ENCODE measurements at places on chromosomes 2 and 18. TPM values are rescaled to one million over a fixed set of nuclear protein-coding genes. Genes with fewer than 3 reads are reported as not detected.

- DNase-seq: no peak
These were observed 25.6 kb downstream of the SERTAD2 start for GRCh38 chr2:64627860-64628841.

DNA sequence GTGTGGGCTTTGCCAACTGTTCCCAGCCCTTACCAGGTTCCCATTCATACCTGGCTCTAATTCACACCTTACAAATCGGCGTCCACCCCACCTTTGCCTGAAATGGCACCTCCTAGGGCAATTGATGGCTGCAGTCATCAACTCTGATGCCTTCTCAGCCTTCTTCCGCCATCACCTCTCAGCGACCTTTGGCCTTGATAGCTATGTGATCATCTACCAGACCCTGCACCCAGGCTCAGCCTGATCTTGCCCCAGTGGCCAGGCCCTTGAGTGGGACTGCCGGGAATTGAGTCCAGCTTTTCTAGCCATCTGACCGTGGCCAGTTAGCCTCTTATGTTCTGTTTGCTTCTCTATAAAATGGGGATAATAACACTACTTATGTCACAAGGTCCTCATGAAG lies 32.5 kb downstream of the PSD4 start:
- DNase-seq: peak; percentile 34

DNA sequence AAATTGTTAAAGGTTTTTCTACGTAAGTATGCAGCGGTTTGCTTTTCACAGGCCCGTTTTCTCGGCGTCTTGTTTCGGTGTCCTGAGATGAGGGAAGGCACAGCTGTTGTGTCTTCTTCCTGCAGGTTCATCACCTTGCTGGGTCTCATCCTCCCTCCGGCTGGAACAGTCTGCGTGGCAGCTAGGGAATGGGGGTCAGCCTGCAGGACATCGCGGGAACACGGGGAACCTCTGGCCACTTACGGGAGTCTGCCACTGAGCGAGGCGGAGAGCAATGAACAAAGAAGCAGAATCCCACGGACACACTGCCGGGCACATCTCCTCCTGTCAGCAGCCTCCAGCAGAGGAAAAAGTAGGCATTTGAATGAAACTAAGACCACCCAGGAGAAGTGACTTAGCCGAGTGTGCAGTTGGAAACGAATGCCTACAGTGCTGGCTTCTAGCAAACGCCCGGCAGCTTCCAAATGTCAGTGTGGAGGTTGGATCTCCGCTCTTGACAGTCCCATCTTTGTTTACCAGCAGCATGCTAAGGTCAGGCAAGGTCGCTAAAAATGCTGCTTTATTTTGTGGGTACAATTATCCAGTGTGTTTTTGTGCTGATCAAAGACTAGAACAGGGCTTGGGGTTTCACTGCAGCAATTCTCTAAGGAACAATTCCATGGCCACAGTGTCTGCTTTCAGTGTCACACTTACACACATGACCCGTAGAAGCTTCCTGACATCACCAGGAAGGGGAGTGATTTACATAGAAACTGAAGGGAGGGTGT lies 109.8 kb upstream of the SEC11C start:
- DNase-seq: no peak

The RAB12 gene
- total RNA-seq: 51.6 TPM

The DQX1 gene
- not detected for total RNA-seq

- no peak for DNase-seq
These were observed 87.1 kb downstream of the LAMA3 start for GRCh38 chr18:23776306-23776705.

The TRABD2A gene
- 3.5 TPM for total RNA-seq

DNA sequence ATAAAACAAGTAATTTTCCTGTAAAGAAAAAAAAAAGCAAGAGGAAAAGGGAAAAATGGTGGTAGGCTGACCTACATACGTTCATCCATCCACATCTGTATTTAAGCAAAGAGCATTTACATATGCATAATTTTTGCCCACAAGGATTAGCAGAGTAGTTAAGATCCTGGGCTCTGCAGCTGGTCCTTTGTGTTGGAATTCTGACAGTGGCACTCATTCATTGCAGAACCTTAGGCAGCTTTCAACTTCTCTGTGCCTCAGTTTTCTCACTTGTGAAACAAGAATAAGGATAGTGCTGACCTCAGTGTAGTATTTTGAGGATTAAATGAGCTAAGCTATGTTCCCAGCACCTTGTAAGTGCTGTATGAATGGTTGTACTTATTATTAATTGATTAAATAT lies 211.3 kb downstream of the ARL4C start:
- no peak for DNase-seq

DNA sequence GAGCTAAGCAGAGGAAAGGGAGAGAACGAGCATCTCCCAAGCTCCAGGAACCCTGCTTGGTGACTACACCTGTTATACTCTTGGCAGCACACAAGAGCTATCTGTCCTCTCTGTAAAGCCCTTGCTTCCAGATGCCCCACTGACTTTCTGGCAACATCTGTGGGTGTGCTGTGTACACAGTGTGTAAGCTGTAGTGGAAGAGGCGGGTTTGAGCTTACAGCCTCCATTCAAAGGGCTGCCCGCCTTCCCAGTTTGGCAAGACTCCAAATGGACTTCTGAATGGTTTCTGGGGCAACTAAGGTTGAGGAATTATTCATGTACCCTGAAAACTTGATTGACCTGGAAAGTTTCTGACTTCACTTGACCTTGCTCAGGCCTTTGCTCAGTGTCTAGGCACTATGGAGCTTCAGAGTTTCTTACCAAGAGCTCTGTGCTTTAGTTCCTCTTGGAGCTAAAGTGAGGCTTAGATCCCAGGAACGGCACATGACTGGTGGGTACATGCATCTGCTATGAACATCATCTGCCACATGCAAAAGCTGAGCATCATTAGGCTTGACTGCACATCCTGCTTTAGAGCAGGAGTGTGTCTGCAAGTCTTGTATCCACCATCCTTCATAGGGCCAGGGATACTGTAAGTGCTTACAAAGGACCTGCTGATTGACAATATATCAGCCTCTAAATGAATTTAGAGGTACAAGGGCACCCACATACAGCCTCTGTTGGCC lies 290.9 kb upstream of the SIX2 start:
- no peak for DNase-seq

The NPHP1 gene
- 7.6 TPM for total RNA-seq

DNA sequence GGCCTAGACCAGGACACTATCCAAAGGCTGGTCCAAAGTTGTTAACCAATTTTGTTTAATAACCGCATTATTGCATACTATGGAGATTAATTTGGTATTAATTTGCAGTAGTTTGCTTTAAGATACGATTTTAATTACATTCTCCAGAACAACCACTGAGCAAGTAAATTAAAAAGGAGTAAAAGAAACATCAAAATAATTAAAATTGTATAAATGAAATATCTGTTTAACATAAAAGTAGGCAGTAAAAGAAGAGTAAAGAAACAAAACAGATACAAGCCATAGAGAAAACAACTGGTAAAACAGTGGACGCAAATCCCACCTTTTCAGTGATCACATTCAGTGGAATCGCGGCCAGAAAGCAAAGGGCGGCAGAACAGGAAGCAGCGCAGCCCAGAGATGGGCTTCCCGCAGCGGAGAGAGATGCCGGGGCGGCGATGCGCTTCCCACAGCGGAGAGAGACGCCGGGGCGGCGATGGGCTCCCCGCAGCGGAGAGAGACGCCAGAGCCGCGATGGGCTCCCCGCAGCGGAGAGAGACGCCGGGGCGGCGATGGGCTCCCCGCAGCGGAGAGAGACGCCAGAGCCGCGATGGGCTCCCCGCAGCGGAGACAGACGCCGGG lies 176.8 kb downstream of the RTP5 start:
- DNase-seq: no peak

- no peak for DNase-seq
These were observed 128.5 kb downstream of the ARL6IP6 start for GRCh38 chr2:152846697-152847470.

GRCh38 chr2:136647039-136647438 lies 118.3 kb upstream of the THSD7B start:
- DNase-seq: no peak

The FBLN7 gene
- total RNA-seq: 5.8 TPM

DNA sequence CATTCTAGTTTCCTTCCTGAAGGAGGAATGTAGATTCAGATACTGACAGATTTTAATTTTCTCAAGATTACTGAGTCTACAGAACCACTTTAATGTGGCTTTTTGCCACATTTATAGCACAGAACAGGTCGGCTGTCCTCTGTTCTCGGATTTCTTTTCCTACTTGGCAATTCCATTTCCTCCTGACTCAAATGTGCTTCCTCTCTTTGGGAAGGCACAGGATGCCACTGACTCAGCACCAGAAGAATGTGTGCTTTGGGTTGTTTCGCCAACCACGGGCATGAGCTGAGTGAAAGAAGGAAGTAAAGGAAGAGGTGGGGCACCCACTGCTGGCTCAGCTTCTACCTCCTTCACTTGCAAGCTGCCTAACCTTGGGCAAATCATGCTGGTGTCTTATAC lies 970.6 kb upstream of the ACVR2A start:
- DNase-seq: no peak

DNA sequence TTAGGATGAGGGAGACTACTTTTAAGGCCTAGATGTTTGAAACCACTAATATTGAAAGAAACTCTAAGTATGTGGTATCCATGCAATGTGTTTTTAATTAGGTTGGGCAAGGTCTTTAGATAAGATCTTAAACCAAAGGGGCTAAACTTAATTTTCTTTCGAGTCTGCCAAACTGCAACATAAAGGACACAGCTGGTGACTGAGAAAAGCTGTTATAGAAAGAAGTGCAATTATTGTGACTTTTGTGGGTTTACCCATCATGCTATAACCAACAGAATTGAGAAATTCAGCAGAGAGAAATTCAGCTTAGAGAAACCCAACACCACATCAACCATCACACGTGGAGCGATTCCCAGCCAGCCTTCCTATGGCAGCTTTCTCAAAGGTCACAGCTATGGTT lies 119.5 kb upstream of the LMAN1 start:
- DNase-seq: no peak

The PSD4 gene
- 1.8 TPM for total RNA-seq

DNA sequence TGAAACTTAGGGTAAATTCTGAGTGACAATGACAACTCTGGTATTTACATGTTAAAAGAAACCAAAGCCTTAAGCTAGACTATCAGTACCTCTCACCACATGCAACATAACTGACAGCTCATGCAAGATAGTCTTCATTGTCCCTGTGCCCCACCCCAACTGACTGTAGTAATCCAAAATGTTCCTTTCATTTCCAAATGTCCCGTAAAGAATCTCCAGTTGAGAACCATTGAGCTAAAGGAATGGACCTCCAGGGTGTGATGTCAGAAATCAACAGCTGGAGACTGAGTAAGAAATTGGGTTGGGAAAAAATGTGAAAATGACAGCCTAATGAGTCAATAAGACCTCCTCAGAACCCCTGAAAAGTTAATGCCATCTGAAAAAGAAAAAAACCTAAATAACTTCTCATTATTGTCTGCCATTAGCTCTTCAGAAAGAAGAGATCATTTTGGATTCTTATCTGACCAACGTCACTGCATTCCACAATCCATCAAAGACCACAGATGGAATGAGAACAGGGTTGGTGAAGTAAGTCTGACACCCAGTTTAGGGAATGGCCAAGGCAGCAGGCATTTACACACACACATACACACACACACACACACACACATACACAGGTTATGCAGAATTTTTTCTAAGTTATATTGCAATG lies 51.7 kb upstream of the ACVR2A start:
- no peak for DNase-seq

DNA sequence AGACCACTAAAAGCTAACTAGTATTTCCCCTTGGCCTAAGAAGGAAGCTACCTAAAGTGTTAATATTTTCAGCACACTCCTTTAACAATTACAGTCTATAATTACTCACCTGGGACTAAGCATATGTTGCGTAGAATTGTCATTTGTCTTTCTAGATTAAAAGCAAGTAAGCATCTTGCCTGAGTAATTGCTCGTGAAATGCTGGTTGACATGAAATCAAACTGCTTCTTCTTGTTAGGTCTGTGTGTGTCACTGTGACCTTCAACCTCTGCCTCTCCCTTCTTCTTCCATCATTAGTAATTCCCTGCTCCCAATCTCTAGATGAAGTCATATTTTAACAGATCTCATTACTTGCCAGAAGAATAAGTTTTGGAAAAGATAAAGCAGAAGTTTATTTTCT lies 212.2 kb downstream of the XIRP2 start:
- DNase-seq: no peak

DNA sequence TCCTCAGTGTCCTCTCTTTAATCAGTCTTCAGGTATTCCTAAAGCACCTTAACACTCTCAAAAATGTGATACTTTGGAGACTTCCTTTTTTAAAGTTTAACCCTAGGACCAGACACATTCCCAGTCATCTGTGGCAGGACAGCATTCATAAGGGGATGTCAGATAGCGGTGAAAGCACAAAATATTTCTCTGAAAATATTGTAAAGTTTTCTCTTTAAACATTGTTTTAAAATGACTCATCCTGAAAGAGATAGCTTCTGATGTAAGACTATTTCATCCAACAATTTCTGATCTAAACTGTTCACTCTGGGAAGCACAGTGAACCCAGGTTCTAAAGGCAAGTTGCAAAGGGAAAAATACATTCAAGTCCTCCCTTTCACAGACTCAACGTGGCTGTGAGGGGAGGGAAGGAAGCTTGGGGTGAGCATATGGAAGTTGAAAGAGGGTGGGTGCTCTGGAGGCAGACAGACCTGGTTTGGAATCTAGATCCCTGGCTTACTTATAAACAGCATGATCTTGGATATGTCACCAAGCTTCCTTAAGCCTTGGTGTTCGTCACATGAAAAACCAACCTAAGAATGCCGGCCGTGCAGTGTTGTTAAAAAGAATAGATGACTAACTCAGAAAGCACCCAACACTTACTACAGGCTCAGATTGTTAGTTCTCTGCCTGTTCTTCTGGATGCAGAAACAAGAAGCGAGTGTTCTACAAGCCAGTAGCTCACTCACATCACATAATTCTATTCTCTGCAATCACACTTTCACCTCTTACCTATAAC lies 12.1 kb downstream of the GALNT14 start:
- DNase-seq: no peak

The GCKR gene
- total RNA-seq: 1.4 TPM

The REG1B gene
- not detected for total RNA-seq

DNA sequence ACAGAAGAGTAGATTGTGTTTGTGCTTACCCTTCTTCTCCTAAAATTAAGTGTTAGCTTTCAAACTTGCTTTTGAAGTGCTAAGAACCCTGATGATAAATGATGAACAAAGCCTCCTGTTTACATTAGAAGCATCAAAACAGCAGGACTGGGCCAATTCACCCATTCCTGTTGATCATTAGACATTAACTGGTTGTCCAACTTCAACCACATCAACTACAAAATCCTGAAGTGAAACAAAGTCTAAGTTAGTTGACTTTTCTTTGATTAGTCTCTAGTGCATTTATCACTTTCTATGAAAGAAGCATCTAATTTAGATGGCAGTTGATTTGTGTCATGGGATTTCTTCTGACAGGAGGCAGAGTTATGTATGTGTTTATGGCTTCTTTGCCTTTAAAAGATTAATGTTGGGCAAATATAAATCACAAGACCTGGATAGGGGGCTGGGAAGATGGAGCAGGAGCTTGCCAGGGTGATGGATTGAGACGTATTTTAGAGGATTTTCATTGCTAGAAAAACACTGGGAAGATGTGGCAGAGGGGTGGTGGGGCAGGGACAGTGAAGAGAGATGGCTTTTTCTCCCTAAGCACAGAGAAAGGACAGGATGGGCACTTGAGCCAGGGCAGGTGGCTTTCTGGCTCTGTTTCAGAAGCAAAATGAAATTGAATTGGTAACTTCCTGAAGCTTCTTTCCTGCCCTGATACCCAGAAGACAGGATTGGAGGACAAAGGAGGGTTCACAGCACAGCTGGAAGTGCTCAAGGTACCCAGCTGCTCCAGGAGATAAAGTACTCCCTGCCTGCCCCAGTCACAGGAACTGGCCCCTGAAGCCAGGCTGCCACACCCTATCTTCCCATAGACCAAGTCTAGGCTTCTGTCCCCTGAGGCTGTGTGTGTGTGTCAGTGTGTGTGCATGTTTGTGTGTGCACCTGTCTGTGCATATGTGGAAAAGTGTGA lies 20.5 kb downstream of the GYPC start:
- DNase-seq: no peak

Measured in osteoblast (primary cell).